Muscle of back (tissue), 13 donors: ENCODE measurements at places on chromosomes 16 and 17. TPM values are rescaled to one million over a fixed set of nuclear protein-coding genes. Genes with fewer than 3 reads are reported as not detected.
A peak's percentile ranks its signal among the peaks of the same experiment; 100 is the strongest.

GRCh38 chr17:43393944-43394482 lies 4.8 kb upstream of the ARL4D start:
- peak; percentile 94 for DNase-seq

C17orf78 gene
- not detected for polyA plus RNA-seq

DNA sequence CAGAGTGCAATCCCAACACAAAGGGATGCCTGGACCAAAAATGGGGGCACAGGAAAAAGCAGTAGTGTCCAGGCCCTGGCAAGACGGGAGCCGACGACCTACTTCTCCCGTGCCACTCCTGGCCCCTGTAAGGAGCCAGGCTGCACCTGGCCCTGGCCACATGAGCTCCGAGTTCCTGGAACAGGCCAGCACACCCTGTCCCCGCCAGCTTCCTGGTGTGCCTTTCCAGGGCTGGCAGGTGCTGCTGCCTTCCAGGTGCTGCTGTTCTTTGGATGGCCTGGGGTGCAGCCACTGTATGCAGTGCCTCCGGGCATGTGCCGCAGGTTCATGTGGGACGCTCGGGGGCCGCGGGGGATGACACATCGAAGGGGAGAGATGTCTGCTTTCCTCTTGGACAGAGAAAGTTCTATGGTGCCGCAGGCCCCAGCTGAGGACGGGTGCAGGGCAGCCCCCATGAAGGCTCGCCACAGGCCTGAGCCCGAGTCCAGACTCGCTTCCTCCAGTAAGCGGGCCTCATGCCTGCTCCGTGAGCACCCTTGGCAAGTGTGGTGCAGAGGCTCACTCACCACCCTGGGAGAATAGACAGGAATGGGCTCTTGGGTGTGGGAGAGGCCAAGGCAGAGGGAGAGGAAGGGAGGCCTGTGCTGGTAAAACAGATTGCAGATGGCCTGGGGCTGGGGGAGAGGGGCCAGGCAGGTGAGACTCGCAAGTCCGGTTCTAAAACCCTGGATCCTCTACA lies 54.7 kb upstream of the FASN start:
- DNase-seq: no peak

DNA sequence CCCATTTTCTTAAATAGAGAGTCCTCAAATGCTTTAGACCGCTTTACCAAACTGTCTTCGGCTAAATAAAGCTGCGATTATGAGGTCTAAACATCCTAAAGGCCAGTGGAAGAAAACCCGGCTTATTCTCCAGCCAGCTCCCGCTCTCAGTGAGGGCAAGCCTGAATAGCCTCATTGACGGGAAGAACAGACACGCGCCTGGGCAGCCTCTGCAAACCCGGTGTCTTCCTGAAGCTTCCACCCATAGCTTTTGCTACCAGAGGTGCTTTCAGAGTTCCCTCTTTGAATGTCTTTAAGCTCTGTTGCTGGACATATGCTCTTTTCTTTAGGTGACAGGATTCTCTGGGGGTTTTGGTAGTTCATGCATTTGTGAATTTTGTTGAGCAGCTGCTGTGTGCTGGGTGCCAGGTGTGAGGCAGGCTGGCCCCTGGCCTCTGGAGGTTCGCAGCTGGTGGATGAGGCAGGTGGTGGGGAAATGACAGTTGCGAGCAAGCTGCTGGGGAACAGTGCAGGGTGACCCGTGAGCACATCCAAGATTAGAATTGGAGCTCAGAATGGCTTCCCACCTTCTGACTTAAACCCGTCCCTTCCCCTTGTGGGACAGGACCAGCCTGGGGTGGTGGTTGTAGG lies 44.7 kb downstream of the CRISPLD2 start:
- peak; percentile 52 for DNase-seq

DNA sequence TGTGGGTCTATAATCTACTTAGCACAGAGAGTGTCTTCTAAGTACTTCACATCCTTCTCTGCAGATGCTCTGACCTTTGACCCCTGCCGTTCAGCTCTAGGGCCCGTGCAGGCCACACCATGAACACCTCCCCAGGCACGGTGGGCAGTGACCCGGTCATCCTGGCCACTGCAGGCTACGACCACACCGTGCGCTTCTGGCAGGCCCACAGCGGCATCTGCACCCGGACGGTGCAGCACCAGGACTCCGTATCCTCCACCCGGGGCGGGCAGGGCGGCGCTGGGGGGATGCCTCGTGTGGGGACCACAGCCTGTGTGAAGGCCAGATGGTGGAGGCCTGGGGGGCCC lies 686 bp downstream of the MLST8 start:
- no peak for DNase-seq

DNA sequence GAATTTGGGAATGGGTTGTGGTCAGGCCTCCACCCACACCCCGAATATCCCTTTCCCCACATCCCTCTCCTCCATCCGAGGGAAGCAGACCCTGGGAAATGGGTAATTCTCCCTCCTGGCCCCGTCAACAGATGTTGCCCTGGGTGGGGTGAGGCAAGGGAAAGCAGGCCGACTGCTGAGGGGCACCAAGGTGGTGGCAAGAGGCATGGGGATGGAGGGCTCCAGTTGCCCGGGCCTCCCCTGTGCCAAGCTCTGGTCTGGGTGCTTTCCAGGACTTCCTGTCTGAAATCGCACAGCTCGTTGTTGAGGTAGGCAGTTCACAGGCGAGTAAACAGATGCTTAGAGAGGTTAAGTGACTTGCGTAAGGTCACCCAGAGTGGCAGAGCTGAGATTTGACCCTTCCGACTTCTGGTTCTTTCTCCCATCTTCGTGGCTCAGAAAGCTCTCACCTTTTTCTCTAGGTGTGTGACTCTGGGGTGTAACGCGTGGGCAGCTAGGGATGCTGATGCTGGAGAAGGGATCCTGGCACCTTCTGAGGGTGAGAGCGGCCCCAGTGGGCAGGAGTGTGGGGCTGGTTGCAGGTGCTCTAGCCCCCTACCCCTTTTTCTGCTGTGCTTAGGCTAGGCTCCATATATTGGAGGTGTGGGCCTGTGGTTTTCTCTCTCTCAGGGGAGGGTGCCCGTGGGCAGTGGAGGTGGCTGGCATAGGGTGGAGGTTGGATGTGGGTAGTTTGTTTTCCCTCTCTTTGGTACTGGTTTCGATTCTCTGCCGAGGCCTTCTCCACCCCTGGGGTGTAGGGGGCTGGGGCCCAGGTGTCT lies 17.2 kb downstream of the RARA start:
- no peak for DNase-seq

DNA sequence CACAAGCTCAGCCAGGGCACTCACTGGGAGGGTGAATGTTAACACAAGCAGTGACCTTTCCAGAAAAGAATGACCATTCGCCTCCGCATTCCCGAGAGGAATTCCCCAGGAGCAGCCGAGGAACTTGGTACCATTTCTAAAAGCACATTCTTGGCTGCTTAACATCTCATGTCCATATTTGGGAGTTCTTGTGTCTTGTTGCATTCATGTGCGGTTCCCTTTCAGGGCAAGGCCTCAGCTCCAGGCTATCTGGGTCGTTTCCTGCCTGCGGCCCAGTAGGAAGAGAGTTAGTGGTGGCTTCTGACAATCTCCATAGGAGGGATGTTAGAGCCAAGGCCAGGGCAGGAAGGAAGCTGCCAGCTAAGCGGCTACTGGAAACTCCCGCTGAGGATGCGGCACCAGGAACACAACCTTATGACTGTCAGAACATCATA lies 27.8 kb upstream of the MEAK7 start:
- peak; percentile 77 for DNase-seq

ZG16 gene
- not detected for polyA plus RNA-seq

DNA sequence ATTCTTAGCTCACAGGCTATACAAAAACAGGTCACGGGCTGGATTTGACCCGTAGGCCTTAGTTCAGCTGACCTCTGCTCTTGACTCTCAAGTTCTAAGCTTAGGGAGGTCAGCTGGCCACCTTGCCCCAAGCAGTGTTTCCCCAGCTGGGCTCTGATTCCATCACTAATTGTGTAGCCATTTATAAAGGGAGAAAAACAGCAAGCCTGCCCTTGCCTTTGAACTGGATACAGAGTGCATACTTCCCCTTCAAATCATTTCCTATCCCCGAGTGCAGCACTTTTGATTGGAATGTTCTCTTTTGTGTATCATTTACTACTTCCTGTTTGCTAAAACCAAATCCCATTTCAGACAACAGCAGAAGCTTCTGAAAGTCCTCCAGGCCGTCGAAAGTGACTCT lies 153.6 kb downstream of the KATNIP start:
- DNase-seq: no peak

- no peak for DNase-seq
Measured at GRCh38 chr16:81696961-81697615, 82.0 kb upstream of the PLCG2 start.
